ENCODE measurements at places on chromosomes 1 and 21. TPM values are rescaled to one million over a fixed set of nuclear protein-coding genes. Genes with fewer than 3 reads are reported as not detected.

- no peak for DNase-seq
These were observed 86.2 kb downstream of the DTL start for GRCh38 chr1:212121779-212122178.

- DNase-seq = no peak
These were observed 9.1 kb downstream of the KDF1 start for GRCh38 chr1:26951216-26951615.

DNA sequence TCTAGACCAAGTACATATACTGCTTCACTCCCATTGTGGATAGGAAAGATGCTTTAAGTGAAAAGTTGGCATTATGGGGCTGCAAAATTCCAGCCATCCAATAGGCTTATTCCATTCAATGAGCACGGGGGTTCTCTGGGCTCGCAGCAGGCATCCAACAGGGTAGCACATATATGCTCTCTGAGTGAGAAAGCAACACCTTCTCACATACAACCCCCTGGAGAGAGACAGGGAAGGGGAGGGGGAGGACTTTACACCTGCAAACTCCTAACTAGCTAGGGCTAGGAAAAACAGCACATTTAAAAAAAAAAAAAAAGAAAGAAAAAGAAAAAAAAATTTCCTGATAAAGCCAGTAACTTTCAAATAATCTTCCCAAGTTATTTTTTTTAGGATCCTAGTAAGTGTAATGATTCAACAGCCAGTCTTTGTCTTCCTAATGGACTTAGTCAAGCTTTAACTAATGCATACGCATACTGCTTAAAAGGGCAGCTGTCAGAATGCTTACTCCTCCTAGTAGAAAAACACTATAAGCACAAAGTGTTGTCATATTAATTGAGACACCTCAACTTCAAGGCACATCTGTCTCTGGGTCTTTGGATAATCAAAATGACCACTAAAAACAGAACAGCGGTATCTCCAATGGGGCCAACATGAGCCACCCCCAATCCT lies 18.7 kb downstream of the PSMB2 start:
- no peak for DNase-seq

The COL9A2 gene
- 17.6 TPM for polyA plus RNA-seq

The PLCH2 gene
- polyA plus RNA-seq = 2.8 TPM

- no peak for DNase-seq
These were observed 41.6 kb upstream of the LRIG2 start for GRCh38 chr1:113031171-113031933.

The CLEC20A gene
- 0.15 TPM for polyA plus RNA-seq

DNA sequence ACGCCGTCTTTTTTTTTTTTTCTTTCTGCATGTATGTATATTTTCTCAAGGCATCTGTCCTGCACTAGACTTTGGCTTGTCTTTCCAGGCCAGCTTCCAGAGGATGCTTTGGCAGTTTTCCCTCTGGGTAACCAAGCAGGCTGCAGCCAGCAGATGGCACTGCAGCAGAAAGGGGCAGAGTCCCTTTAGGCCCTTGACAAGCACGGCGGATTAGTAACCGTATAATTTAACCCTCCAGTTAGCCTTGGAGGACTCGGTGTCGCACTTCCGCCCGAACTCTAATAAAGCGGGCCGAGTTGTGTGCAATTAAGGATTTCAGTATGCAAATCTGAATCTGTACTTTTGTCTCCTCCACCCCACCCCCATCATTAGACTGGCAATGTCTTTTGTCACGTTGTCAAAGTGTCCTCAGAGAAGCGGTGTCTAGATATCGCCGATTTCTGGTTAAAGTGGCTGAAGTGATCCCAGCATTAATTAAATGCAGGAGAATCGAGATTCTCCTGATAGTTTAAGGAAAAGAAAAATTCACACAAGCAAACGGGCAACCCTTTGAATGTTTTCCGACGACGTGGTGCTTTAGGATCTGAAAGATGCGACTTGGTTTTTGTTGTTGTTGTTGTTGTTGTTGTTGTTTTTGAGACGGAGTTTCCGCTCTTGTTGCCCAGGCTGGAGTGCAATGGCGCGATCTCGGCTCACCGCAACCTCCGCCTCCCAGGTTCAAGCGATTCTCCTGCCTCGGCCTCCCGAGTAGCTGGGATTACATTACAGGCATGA lies 1.1 kb upstream of the TMEM167B start:
- DNase-seq = peak; percentile 56

GRCh38 chr21:35197992-35198431 lies 148.9 kb upstream of the RUNX1 start:
- no peak for DNase-seq

The PCP4 gene
- 9.4 TPM for polyA plus RNA-seq

- no peak for DNase-seq
These were observed 16.3 kb upstream of the DESI2 start for GRCh38 chr1:244636488-244637259.
